ENCODE measurements at places on chromosomes 11 and 22. TPM values are rescaled to one million over a fixed set of nuclear protein-coding genes. Genes with fewer than 3 reads are reported as not detected.

EHF gene
- total RNA-seq, result not detected

C11orf86 gene
- not detected for total RNA-seq

PRR14L gene
- 6.0 TPM for total RNA-seq

WNT11 gene
- 2.6 TPM for total RNA-seq

KIRREL3 gene
- 1.4 TPM for total RNA-seq

GRCh38 chr11:133524488-133524887, 7.8 kb downstream of the OPCML start:
- no peak for DNase-seq

GRCh38 chr11:2694995-2695939, 4.5 kb downstream of the KCNQ1OT1 start:
- DNase-seq, result no peak

DNA sequence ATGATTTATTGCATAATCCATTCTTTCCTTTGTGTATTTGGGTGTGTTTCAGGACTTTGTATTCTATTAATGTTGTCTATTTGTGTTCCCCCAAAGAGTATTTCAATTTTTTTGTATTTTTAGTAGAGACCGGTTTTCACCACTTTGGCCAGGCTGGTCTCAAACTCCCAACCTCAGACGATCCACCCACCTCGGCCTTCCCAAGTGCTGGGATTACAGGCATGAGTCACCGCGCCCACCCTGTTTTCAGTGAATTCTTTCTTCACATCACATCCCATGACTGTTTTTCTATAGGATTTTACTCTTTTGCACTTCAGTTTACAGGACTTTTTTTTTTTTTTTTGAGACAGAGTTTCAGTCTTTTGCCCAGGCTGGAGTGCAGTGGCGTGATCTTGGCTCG, 46.3 kb downstream of the RBX1 start:
- no peak for DNase-seq

DNA sequence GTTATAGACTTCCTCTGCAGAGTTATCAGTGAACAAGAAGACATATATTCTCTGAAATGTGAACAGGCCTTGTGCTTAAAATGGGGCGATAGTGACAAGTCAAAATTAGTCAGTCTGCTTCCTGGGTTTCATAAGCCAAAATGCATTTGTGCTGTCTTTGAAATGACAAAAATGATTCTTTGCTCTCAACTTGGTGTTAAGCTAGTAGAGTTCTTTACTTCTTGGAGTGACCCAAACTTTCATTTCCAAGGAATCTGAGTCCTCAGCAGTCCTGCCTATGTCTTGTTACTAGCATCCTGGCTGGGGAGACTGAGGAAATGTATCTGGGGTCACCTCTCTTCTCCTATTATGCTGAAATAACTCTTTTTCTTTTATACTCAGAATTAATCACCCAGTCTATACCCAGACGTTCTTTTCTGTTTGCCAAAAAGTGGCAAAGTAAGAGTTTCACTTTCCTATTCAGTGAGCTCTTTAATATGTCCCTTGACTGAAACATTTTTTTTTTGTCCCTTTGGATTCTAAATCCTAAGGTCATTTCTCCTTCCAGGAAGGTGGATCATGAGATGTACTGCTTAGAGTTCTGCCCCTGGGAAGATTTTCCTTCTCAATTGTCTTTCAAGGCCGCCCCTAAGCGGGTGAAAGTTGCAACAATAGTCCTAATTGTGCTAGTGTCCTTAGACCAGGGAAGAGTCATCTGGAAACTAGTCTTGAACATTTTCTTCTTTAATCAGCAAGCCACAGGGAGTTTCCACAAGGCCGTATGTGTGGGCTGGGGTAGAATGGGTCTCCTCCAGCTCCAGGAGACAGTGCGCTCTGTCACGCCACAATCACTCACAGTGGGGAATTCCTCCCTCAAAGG, 53.0 kb upstream of the RDX start:
- DNase-seq, result no peak

DNA sequence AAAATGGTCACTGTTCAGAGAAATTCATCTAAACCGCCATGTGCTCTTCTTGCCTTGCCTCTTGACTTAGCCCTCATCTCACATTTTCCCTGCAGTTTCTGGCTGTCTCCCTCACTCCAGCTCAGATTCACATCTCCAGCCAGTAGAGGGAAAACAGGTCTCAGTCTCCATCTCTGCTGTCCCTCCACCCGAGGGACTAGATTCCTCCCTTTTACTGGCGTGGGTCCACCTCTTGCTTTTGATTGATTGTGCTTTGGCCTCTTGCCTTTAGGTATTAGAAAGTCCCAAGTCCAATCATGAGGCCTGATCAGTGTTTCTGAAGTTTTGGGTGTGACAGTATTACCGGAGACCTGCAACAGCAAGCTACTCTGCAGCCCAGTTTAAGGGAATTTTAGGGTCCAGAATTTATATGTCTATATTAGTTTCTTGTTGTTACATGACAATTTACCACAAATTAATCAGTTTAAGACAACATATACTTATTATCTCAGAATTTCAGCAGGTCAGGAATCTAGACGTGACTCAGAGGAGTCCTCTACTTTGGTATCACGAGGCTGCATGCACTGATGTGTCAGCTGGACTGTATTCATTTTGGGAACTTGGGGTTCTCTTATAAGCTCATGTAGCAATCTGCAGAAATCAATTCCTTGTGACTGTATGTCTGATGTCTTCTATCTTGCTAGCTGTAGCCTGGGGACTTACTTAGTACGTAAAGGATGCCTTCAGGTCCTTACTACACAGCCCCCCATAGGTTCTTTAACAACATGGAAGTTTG, 805.2 kb upstream of the CCDC90B start:
- no peak for DNase-seq

- no peak for DNase-seq
Measured at GRCh38 chr11:8204596-8204995, 35.8 kb upstream of the RIC3 start.

GRCh38 chr22:31337178-31337577, 9.0 kb downstream of the PATZ1 start:
- no peak for DNase-seq

Data from A172 (cell line).